ENCODE measurements at places on chromosomes 3 and 15.

DNA sequence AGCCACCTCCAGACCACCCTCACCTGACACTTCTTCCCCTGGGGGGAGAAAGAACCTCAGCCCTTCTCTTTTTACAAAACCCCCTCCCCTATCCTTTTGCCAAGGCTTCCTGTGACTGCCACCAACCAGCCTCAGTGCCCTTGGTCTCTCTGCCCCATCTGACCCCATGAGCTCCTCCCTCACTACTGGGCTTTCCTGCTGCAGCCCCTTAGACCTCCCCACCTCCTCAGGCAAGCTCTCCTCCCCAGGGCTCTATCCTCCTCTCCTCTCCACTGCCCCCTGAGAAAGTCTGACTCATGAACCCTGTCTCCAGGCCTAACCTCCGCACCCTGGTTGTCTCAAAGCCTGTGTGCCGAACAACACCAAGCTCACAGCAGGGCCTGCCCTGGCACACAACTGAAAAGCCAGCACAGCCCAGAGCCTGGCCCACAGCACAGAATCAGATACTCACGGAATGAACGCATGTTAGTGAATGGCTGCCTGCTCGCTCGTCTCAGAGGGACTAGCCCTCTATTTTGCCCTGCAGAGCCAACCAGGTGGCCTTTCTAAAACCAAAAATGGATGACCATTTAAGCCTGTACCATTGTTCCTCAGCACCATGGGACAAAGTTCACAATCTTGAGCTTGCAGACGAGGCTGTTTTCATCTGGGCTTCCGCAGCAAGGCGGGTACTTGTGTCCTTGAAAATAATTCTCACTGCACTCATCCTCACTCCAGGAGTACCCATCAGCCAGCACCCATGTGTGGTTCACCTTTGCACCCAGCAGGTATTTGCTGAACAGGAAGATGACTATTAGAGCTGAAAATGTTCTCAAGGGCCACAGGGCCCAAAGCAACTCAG is 1.7 kb downstream of the CHDH start:
- DNase-seq, result no peak

DNA sequence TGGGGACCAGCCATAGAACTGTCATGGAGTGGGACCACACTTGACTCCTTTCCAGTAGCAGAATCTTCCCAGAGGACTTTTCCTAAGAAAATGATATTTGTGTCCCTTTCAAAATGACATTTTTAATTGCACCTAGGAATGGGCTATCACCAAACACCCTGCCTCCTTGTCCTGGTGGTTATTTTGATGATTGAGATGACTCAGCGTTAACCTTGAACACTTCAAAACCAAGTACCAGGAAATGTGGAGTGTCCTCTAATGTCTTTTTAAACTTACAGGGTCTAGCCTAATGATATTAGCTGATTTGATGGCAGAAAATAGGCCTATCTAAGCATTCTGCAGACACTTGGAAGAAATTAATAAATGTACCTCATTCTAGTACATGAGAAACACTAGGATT is 90.7 kb downstream of the HHLA2 start:
- no peak for DNase-seq

GRCh38 chr15:92883163-92883875 is 16.8 kb upstream of the CHD2 start:
- no peak for DNase-seq

DNA sequence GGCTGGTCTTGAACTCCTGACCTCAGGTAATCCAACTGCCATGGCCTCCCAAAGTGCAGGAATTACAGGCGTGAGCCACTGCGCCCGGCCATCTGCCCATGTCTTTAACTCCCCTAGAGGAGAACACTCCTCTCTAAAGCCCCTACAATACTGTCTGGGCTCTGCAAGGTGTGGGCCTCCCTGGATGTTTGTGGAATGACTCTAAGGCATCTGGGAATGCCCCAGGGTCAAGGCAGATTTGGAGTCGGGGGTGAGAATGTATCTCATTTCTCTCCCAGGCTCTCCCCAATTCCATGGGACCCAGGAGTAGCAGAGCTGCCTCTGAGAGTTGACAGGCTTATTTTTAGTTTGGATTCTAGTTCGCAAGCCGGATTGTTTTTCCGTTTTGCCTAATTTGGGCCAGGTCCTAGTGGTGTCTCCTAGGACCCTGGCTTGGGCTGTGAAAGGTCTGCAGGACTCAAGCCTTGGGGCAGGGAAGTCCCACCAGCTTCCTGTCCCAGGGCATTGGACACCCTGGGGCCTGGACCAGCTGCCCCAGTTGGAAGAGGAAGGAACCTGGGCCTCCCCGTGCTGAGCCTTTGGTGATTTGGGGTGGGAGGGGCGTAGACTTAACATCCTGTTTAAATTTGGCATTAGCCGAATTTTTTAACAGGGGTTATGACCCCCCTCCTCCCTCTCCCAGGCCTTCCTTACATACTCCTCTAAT is 53.5 kb downstream of the MAGEF1 start:
- DNase-seq, result no peak

DNA sequence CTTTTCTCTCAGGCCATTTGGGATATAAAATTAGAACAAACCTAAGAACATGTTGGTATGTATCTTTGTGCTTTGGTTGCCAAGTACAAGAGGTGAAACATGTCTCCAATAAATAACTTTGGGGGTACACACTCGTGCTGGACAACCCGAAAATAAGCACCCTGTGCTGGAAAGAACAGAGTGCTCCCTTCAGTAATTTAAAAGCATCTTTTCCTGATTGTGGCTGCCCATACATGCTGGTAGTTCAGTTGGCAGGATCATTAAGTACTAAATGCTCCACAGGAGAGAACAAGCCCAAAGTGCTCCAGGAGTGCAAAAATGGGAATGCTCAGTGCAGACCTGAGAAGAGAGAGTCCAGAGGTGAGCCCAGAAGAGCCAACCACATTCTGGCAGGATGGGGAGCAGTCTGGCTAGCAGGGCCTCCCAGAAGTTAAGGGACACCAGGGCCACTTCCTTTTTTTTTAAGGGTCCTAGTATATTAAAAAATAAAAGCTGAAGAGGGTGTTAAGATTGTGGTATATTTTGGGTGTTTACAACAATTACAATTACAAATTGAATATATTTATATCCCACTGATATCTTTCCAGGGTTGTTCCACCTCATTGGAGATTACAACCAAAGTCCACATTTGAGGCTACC is 48.6 kb upstream of the SSR3 start:
- no peak for DNase-seq

GRCh38 chr3:124033360-124034015 is 41.6 kb upstream of the ROPN1 start:
- DNase-seq, result no peak

DNA sequence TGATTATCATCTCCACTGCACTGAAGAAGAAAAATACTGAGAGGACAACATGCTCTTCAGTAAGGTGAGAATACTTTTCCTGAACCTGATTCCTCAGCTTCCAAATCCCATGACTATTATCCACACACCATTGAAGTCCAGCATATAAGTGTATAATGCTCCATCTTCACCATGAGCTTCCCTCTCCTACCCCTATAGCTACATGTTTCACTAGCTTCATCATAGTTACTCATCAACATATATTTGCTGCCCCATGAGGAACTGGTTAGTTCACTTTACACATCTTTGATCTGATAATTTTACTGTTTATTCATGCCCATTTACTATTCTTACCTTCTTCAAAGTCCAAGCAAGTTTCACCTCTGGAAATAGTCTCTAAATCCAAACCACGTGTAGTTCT is 908.5 kb upstream of the SEMA6D start:
- no peak for DNase-seq

DNA sequence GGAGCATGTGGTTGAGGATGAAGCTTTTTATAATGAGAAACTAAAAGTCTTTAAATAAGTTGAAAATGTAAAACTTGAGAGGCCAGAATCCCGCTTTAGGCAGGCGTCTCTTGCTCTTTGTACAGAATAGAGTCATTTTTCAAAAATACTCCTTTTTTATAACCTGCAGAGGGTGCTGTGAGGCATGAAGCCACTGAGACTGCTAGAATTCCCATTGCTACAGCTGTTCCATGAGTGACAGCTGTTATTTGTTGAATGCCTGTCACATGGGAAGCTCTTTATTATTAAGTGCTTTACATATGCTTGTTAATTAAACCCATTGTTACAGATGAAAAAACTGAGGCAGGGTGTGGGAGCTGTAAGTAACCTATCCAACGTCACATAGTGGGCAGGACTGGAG is 18.5 kb downstream of the MINAR1 start:
- no peak for DNase-seq

DNA sequence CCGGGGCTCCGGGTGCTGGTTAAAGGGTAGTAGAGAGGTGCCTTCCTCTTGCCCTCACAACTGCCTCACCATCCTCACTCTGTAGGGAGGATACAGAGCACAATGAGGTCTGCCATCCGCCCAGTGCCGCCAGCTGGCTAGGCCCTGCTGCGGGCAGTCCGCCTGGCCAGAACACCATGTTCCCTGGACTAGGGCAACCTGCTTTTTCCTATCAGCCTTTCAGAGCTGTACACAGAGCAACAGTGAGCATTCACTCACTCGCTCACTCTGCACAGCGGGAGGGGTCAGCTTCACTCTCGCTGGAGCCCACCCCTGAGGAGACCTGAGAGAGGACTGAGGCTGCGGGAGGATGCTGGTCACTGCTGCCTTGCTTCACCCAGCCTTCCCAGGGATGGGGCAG is 218.7 kb upstream of the CHRNA7 start:
- no peak for DNase-seq

Data from hypothalamus (tissue), 51 donors.